ENCODE measurements at places on chromosomes 1 and 21. TPM values are rescaled to one million over a fixed set of nuclear protein-coding genes. Genes with fewer than 3 reads are reported as not detected.

The MIXL1 gene
- not detected for total RNA-seq

The L1TD1 gene
- total RNA-seq, result not detected

The SPRR1B gene
- not detected for total RNA-seq

The TINAGL1 gene
- total RNA-seq, result 0.56 TPM

The GPR37L1 gene
- not detected for total RNA-seq

DNA sequence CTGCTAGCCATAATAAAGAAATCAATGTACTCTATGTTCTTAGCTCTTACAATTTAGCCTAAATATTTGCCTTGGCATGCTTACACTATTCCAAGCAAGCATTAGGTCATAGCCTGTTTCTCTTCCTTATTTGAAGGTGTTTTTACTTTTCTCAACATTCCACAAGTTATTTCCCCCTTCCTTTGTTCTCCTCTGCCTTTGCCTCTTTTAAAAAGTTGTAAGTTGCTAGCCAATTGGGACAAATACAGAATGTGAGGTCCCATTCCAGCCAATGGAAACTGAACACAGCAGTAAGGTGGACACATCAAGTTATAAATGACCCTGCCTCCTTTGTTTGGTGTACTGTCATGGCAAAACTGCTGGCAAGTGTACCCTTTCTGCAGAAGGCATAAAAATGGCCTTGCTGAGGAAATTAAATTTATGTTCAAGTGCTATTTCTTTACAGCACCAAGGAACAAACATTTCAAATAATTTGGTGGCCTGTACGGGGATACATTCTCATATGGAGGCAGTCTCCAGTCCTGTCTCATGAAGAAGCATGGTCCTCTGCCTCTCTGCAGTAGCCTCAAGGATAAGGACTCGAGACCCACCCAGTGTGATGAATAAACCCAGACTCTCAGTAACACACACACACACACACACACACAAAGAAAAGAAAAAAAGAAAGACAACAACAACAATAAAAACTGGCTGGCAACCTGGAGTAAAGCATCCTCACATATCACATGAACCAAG lies 28.8 kb upstream of the FMO1 start:
- DNase-seq, result peak; percentile 72

- no peak for DNase-seq
Observed at GRCh38 chr1:32020339-32020738, 6.7 kb downstream of the KHDRBS1 start.

DNA sequence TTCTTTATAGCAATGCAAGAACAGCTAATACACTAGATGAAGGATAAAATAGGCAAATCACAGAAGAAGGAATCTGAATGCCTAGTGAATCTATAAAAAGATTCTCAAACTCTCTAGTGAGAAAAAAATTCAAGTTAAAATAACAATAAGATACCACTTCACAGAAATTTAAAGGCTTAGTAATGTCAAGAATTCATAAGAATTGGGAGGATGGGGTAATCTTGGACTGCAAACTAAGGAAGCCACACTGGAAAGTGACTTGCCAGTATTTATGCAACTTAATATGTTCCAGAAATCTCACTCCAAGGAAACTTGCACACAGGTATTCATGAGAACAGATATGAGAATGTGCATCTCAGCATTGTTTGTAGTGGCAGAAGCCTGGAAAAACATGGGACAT lies 38.9 kb upstream of the PRRC2C start:
- DNase-seq, result no peak

GRCh38 chr1:104768466-104768865 lies 1018.8 kb downstream of the AMY1C start:
- no peak for DNase-seq

DNA sequence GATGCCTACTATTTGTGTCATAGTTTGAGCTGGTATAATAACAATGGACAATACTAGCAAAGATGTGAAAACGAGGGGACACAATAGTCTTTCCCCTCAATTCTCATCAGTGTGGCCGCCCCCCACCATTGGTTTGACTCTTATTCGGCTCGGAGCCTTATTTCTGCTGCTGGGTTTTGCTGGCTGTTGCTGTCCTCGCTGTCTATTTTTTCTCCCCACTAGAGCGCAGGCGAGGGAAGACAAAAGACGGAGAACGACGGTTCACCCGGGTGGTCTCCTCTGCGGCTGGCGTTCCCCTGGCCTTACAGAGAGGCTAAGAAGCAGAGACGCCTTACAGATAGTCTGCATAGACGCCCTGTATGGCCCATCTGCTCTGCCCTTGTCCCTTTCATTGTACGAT lies 19.4 kb downstream of the CLIC6 start:
- no peak for DNase-seq

- no peak for DNase-seq
Observed at GRCh38 chr1:95733031-95733430, 499.0 kb downstream of the RWDD3 start.

DNA sequence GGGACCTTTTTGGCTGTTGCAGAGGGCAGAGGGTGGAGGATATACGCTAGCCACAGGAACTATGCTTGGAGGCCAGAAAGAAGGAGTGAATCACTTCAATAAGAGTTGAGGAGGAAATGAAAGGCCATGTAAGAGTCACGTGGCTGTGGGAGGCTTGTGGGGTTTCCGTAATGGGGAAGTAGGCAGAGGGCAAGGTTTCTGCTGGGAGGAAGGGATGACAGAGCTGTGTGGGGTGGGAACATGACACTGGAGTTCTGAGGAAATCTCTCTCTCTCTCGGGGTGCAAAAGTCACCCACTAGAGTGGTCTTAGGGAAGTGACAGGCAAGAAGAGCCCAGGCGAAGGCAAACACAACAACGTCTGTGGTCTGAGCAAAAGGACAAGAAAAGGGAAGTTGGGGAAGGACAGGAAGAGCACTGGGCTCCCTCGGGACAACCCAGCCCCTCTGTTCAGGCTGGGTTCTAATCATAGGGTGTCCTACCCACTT lies 3.9 kb upstream of the CD1C start:
- no peak for DNase-seq

DNA sequence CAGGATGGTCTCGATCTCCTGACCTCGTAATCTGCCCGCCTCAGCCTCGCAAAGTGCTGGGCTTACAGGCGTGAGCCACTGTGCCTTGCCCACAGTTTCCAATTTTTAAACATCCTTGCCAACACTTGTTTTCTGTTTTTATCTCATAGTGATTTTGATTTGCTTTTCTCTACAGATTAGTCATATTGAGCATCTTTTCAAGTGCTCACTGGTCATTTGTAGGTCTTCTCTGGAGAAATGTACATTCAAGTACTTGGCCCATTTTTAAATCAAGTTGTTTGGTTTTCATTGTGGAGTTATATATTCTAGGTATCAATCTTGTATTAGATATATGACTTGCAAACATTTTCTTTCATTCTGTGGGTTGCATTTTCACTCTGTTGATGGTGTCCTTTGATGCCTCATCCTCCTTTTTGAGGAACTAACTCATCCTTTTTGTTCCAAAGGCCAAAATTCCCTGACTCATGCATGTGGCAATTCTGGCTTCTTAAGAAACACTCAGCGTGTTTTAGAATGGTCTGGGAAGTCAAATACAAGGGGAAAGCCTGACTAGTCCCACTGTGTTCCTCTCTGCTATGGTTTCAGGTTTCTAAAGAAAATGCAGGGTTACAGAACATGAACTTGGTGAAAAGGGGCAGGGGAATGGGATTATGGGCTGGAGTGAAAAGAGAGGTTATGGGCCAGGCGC lies 37.3 kb downstream of the PTAFR start:
- peak; percentile 88 for DNase-seq

DNA sequence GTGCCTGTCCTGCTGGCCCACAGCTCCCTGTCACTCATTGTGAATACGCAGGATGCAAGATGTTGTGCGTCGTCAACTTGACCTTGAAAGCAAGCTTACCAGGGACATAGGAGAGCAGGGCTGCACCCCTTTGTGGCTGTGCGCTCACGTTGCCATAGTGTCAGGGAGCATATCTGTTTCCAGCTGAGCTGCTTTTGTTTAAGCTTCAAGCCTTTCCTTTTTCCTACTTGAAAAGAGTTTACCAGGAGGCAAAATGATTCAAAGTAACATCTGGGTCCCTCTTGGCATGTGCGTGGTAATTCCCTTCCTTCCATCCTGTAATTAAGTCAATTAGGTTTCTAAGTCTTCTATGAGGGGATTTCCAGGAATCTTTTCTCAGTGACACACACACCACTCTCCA lies 537.1 kb downstream of the AJAP1 start:
- no peak for DNase-seq

- peak; percentile 46 for DNase-seq
Observed at GRCh38 chr1:12369258-12369657, 139.4 kb downstream of the VPS13D start.
